ENCODE measurements at places on chromosomes 4 and X.

DNA sequence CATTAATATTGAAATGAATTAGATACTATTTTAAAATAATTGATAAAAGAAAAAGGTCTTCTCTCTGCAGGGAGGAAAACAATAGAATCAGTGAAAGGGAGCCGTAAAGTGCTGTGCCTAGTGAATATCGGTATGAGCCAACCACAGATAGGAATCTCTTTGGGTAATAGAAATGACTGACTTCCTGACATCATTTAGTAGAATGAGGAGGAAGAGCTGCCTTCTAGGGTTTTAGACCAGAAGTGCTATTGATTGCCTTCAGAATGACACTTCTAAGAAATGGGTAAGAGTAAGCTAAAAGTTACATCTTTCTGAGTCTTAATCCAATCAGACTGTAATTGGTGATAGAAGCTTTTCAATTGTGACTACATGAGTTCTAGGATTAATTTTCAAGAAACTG is 134.0 kb upstream of the MAP9 start:
- no peak for DNase-seq

DNA sequence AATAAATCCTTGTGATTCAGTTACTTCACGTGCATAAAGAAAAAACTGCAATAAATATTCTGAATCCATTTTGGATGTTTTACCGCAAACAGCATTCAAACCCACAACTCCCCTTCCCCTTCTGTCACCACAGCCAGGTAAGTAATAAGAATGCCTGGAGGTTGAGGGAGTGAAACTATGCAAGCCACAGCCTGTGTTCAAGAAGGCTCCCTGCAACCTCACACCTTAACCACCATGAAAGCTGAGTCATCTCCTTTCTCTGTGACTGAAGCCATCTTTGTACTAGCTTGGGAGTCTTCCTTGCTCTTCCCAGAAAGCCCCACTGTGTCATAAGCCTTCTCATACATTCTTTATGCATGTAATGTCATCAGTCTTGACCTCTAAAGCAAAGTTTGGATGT is 297.0 kb upstream of the PUDP start:
- DNase-seq = no peak

GRCh38 chrX:136493011-136493410 is 4.4 kb upstream of the HTATSF1 start:
- no peak for DNase-seq

DNA sequence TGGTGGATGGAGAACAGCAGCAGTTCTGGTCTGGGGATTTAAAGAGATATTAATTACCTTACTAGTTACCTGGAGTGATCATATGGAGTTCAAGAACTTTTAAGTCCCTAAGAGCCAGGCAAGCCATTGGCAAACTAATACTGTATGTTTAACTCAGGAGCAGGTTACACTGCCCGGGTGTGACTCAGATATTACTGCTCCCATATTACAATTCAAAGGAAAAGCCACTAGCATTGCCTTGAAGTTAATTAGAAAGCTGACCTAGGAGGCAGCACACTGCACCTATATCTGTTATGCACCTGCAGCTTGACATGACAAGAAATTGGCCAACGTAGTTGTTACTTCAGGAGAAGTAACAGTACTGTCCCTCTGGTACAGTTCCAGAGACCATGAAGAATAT is 47.2 kb downstream of the GRK4 start:
- no peak for DNase-seq

DNA sequence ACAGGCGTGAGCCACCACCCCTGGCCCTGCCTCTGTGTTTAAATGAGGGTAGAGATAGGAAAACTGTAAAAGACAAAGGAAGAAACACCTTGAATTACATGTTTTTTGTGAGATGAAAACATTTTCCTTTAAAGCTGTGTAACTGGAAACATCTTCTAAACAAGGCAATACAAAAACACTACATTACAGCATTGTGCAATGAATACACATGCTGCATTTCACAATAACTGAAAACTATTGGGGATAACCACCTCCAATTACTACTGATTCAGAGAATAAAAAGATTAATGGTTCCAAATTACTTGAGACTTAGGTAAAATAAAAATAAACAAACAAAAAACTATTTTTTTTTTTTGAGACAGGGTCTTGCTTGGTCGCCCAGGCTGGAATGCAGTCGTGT is 7.6 kb upstream of the OGT start:
- DNase-seq = no peak

DNA sequence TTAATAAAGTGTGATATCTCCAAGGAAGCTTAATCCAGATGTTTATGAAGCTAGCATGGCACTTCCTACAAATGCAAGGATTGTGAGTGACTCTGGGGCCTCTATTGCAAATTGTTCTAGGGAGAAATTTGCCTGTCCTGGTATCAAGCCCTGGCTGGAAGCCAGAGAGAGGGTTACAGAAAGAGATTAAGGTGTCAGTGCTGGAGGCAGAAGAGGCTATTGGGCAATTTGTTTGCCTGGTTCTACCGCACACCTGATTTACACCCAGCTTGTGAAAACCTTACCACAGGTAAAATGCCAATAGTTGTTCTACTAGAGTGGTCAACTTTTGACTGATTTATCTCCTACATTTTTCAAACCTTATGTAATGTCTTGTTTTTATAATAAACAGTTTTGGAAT is 186.7 kb upstream of the FAT1 start:
- peak; percentile 1 for DNase-seq

GRCh38 chr4:8719421-8719820 is 126.9 kb downstream of the CPZ start:
- no peak for DNase-seq

GRCh38 chr4:93501946-93502345 is 326.6 kb upstream of the ATOH1 start:
- no peak for DNase-seq

DNA sequence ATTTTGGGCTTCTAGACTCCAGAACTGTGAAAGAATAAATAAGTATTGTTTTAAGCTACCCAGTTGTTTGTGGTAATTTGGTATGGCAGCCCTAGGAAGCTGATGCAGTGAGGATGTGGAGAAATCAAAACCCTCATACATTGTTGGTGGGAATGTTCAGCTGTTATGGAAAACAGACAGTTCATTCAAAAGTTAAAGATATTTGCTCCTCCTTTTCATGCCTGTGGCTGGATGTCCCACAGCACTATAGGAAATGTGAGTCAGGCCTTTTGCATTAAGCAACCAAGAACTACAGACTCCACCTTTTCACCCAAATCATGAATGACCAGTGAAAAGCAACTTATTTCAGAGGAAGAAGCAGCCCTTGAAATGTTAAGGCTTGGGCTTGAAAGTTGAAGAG is 6.7 kb downstream of the BBS12 start:
- no peak for DNase-seq

GRCh38 chrX:18441780-18442367 is 16.5 kb downstream of the CDKL5 start:
- no peak for DNase-seq

- DNase-seq = no peak
These were observed 242.8 kb upstream of the DKK2 start for GRCh38 chr4:107278791-107279483.

DNA sequence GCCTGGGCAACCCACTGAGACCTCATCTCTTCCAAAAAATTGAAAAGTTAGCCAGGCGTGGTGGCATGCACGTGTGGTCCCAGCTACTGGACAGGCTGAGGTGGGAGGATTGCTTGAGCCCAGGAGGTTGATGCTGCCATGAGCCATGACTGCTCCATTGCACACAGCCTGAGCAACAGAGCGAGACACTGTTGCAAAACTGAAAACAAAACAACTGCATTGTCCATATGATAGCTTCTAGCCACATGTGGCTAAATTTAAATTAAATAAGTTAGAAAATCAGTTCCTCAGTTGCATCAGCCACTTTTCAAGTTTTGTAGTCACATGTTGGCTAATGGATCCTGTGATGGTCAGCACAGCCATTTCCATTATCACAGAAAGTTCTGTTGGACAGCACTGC is 67.9 kb downstream of the GAB1 start:
- no peak for DNase-seq

DNA sequence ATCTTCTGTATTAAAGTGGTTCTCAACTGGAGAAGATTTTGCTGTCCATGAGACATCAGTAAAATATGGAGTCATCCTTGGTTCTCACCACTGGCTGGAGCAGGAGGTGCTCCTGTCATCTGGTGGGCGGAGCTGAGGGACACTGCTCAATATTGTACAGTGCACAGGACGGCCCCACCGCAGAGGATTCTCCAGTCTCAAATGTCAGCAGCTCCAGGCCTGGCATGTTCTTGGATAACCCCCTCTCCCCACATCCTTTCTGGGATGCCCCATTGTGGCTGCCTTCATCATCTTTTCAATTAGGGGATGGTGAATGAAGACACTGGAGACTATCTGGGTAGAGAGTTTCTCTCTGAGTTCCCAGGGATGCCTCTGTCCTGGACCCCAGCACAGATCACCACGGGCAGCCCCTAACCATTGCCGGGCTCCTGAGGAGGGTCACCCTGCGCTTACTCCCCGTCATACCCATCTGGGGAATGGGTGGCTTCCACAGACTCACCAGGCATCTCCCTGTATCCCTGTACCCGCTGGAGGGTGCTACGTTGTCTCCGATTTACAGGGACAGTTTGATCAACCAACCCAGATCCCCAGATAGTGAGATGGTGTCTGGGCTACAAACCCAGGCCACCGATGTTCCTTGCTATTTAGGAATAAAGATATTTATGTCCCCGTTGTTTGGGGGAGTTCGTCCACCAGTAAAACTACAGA is 21.9 kb upstream of the P2RY8 start:
- DNase-seq = no peak

- DNase-seq = peak; percentile 13
These were observed 1.4 kb downstream of the RPS6KA3 start for GRCh38 chrX:20265221-20265725.

- no peak for DNase-seq
These were observed 49.7 kb upstream of the NPNT start for GRCh38 chr4:105845559-105845958.

DNA sequence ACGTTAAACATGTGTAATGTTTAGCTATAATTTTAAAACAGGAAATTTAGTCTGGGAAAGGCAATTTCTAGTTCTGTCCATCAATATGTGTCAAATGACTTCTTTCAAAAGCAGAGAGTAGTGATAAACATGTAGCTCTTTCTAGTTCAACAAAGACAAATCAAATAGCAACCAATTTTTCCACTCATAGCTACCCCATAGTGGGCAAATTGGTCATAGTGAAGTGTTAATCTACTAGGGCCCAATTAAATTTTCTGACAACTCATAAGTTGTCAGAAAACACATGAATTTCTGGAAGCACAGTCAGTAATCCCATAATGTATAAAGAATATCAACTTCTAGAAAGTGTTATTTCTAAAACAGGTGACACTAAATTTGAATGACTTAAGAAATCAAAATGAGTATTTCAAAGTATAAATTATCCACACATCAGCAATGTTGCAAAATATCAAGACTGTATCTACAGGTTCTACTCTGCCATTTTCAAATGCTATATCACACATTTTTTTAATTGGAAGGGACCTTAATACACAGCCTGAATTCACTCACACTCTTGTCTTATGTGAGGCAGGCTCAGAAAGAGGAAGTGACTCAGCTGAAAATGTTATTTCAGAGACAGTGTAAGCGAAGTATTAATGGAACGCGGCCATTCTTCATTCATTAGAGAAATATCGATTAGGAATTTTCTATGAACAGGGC is 7.7 kb downstream of the OCIAD2 start:
- no peak for DNase-seq

GRCh38 chr4:187500796-187501195 is 494.8 kb upstream of the ZFP42 start:
- DNase-seq = no peak

DNA sequence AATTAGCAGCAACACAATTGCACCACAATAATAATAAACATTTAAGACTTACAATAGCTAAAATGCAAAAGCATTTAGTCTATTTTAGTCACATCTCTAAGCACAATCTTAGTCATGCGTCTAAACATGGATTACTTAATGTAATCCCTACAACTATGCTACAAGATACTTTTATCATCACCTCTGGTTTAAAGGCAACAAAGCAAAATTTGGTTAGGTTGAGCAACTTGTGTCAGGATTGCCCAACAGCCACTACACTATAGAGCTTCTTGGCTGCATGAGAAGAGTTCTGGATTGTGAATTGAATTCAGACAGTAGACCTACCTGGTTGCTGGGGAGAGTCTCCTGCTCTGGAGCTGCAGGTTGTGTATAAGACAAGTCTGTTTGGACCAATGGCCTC is 146.5 kb upstream of the PUDP start:
- DNase-seq = no peak

GRCh38 chrX:155028129-155028528 is 1.5 kb downstream of the FUNDC2 start:
- DNase-seq = peak; percentile 53

DNA sequence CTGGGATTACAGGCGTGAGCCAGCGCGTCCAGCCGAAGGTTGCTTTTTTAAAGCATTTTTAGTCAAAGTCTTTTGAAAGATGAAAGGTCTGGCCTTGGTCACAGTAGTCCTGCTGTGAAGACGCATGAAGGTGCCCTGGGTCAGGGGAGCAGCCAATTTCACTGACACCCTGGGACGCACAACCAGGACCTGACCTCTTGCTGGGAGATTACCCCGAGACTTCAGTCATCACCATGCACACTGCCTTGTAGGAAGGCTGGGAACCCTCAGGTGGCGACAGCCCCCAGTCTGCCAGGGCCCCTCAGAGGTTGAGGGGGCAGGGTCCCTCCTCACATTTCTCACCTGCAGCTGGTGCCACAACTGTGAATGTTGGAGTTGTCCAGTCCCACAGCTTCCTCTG is 53.2 kb downstream of the CPLX1 start:
- DNase-seq = no peak

DNA sequence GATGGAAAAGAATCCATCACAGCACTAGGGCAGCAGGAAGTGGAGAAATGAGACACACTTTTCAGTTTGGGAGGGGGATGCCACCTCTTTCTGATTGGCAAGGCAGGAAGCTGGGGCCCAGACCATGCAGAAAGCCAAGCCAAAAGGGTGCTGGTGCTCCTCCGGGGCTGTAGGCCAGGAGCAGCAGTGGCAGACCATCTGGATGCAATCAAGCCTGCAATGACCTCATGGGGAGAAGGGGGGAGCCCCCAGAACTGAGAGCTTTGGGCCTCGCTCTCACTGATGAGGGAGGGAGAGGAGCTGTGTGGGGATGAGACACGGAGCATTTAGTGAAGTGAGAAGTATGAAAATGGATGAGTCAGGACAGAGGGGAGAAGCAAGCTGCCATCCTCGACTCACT is 141.3 kb upstream of the NALF2 start:
- no peak for DNase-seq

- DNase-seq = no peak
These were observed 98.0 kb downstream of the AMMECR1 start for GRCh38 chrX:110219920-110220319.

- no peak for DNase-seq
These were observed 14.8 kb downstream of the NAT8L start for GRCh38 chr4:2073808-2074481.

- DNase-seq = peak; percentile 43
These were observed 539 bp upstream of the CHIC1 start for GRCh38 chrX:73562458-73562857.

DNA sequence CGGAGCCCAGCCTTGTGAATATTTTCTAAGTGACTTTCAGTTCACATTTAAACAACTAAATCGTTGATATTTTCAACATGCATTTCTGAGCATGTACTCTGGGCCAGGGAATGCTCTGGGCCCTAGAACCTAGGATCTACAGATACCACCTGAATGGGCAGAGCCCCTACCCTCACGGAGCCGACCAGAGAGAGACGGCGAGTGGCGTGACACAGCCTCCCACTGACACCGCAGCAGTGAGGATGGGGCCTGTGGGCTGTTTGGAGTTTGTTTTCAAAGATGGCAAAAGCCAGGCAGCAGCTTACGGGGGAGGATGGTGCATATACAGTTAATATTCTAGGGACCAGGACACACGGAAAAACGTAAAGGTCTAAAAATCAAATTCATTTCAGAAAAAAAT is 17.7 kb downstream of the NELFA start:
- DNase-seq = no peak
